WTC11 (cell line): ENCODE measurements at places on chromosomes 3 and 15.

DNA sequence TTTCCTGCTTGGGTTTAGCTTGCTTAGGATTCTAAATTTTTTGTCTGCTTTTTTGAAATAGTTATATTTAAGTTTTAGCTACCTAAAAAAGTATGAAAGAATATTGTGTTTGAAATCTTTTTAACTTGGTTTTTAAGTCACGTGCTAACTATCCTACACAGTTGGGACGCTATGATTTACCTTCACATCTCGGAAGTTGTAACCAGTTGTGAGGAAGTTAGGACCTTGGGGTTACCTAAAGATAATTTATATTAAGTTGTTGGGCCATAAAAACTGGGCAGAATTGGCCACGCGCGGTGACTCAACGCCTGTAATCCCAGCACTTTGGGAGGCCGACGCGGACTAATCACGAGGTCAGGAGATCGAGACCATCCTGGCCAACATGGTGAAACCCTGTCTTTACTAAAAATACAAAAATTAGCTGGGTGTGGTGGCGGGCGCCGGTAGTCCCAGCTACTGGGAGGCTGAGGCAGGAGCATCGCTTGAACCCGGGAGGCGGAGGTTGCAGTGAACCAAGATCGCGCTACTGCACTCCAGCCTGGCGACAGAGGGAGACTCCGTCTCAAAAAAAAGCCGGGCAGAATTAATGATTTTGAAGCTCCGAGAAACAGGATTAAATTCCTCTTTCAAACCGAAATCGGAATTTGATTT is 1.0 kb downstream of the ZFAND6 start:
- no peak for DNase-seq

DNA sequence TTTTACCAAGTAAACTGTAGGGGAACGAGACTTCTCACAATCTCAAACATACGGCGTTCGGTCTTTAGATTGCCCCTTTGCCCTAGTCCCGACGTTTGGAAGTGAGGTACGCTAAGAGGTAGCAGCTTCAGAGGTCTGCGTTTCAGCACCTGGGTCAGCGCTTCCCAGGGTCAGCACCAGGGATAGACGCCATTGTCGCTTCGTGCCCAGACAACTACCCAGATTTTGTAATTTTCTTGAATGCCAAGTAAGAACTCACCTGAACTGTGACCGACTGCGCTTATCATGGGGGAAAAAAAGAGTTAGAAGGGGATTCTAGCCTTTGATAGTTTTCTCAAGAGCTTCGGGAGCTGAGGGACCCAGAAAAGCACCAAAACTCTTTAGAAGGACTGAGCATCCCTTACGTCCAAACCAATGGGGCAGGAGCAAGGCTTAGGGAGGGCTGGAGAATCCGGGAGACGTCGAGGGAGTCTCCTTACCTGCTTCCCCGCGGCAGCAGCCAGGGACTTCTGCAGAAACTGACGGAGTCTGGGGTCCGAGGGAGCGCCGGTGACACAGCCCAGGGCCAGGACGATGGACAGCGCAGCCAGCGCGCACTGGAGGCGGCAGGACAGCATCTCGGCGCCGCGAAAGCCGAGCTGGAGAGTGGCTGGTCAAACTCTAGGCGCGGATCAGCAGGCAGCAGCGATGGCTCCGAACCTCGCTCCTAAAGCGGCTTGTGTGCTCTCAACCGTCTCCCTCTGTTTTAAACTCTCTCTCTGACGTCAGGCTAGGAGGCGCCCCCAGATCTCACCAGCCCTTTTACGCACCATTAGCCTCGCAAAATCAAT is at the start of gene SST:
SST (minus strand) TSS at position 720 of the 830 bp plus-strand sequence; CDS start at position 617, 103 bp downstream.
- DNase-seq, result peak; percentile 90

- no peak for DNase-seq
Measured at GRCh38 chr3:114839476-114839875, 307.6 kb downstream of the ZBTB20 start.

GRCh38 chr3:23710555-23710954 is 95.2 kb upstream of the UBE2E1 start:
- DNase-seq, result peak; percentile 47

GRCh38 chr15:69734699-69735098 is 282.1 kb downstream of the RPLP1 start:
- DNase-seq, result no peak

- no peak for DNase-seq
Measured at GRCh38 chr3:121747976-121748375, 1.6 kb downstream of the GOLGB1 start.

DNA sequence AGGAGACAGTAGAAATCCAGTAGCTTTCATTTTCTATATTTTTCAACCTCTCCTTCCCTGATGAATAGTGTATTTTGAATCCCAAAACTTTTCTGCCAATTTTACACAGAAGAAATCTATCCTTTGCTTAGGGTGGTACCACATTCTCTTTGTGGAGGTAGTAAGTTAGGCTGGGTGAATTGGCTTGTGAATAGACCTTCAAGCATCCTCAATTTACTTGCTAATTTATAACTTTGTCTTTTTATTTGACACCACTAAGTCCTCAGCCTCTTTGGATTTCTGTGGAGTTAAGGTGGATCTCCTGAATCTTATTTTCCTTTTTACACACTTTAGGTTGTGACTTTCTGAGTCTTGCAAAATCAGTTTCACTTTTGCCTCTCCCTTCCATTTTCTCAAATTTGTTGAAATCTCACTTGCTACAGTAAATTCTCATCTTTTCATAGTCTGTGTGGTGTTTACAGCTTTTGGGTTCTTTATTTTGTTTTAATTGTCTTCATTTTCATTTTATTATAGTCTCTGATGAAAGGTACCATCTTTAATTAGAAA is 5.7 kb upstream of the PLSCR1 start:
- DNase-seq, result no peak

DNA sequence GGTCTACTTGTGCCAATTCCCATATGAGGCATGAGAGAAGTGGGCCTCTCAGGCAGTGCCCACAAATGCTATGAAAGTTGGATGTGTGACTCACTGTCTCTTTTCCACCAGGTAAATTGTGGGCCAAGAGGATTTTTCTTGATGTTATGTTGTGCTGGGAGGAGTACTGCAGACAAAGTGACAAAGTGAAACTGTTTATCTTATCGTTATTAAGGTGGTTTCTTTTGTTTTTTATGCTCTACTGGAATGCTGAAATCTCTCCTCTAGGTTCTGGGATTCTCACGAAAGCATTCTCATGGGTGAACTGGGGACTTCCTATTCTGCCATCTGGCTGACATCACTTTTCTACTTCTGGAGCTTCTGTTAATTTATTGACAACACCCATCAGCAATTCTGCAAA is 919.6 kb upstream of the EPHA6 start:
- no peak for DNase-seq

DNA sequence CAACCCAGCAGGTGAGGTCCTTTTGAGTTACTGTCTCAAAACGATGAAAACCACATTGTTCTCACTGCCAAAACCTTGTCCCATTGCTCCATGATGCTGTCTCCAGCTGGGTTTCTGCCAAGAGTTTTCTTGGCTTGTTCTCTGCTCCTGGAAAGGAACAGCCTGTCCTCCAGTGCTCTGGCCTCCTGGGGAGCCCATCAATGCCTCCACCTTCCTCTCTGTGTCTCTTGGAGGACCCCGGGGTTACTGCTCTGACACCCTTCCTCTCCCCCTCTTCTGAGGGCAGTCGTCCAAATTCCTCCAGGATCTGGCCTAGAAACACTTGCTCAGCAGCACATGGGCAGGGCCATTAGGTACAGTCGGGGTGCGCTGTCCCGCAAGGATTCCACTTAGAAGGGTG is 63.9 kb upstream of the RGMA start:
- no peak for DNase-seq

DNA sequence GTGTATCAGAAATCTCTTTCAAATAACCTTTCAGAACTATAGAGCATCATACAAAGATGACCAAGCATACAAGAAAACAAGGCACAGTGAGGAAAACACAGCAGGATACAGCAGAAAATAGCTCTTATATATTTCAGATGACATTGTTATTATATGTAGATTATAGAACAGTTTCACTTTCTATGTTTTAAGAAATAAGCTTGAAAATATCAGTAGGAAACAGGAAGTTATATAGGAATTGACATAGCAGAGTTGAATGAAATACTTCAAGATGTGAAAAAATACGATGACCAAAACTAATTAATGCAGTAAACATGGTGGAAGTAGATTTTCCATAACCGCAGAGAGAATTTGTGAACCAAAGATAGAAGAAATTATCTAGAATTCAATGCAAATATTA is 75.2 kb downstream of the LYSMD4 start:
- no peak for DNase-seq

DNA sequence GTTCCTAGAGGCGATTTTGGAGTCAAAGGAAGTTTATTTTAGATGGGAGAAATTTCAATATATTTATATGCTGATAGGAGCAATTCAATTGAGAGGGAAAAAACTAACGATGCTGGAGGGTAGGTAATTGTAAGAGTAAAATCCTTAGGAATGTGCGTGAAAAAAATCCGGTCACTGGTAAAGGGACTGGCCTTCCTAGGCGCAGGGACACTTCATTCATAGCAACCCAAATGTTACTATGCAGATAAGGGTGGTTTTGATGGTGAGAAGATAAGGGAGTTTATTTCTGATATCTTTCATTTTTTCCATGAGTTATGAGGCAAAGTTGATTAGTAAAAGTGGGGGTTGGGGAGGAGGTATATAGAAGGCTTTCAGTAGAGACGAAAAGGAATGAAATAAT is 1.1 kb upstream of the PIAS1 start:
- no peak for DNase-seq

DNA sequence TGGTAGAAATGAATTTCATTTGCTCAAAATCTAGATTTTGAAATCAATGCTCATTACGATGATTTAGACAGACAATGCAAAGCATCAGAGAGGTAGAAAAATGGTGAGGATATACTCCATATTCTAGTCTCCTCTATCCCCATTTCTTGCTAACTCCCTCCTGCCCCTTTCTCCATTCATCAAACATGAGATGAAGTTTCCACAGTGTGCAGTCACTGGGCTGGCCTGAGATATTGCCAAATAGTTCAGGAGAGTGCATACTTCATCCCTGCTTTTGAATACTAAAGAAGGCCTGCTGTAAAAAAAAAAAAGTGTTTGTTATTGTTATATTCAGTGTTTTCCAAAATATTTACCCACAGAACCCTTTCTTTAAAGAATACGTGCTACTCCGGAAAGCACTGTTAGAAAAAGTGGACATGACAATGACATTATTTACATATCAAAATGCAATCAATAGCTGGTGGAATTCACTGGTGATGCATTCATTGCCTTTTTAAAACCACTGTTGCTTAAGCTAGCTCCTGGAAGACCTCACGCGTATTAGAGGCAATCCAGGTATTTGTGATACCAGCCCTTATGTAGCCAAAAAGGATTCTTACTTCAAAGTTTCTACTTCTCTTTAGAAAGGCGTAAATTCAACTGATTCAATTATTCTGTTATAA is 247.6 kb upstream of the SOX2 start:
- no peak for DNase-seq

GRCh38 chr3:49513494-49514124 is 40.7 kb upstream of the BSN start:
- DNase-seq, result no peak

GRCh38 chr3:143201045-143201444 is 81.5 kb downstream of the CHST2 start:
- no peak for DNase-seq

DNA sequence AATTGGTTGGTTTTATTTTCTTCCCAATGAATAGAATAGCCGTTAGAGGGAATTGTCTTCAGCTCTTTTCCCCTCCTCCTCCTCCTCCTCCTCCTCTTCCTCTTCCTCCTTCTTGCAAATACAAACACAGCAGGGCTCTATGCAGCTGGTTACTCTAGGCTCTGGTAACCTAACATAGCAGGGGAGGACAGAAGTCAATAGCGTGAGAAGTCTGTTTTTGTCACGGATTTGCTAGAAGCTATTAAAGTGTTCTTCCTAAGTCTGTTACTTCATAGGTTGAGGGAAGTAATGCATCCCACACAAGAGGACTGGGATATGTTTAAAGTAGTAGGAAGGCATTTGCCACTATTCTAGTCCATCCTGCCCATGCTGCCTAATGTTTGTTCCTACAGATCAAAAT is 374.7 kb upstream of the TPRG1 start:
- no peak for DNase-seq

- no peak for DNase-seq
Measured at GRCh38 chr15:67946701-67947100, 106.9 kb upstream of the RNU6-1 start.

DNA sequence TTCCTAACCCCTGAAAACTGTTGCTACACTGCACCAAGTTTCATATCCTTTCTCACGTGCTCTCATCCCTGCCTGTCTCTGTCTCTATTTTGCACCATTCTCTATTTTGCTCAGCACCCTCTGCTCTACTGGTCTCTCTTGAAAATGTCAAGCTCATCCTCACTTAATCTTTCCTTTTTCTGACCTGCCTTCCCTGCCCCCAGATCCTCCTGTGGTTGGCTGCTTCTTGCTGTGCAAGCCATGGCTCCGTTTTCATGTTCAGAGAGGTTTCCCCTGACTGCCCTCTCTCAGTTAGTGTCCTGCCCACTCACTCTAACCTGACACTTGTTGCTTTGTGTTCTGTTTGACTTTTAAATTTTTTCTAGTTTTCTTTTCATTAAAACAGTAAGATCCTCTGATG is 6.0 kb downstream of the CCDC174 start:
- DNase-seq, result no peak

- no peak for DNase-seq
Measured at GRCh38 chr3:190301591-190301990, 20.7 kb downstream of the CLDN1 start.

DNA sequence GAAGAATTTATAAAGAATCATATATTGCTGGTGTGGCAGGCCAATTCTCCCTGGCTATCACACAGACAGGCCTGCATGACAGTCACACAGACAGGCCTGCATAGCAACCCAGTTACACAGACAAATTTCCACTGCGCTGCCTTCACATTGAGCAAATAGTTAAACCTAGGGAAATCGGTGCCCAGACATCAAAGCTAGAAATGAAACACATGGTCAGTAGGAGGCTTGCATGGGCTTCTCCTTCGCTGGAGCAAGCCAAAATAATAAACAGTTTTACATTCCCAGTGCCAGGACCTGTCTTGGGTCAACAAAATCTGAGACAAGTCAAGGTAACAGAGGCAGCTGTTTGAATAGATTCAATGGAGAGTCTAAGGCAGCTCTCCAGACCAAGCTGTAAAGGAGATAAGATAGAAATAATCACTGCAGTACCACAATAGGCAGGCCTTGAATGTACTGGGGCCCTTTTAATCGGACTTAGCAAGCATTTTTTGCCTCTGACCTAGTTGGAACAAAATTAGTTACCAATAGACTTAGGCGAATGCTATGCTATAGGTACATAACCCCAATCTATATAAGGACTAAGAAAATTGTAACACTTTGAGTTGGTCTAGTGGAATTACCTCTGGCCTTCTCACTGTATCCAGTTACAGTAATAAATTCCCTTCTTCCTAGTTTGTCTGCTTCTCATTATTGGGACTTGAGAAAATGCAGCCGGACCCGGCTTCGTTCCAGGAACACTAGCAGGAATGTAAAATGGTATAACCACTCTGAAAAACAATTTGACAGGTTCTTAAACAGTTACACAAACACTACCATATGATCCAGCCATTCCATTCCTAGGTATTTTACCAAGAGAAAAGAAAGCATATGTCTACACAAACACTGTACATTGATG is 274.7 kb upstream of the UBE2E2 start:
- no peak for DNase-seq

DNA sequence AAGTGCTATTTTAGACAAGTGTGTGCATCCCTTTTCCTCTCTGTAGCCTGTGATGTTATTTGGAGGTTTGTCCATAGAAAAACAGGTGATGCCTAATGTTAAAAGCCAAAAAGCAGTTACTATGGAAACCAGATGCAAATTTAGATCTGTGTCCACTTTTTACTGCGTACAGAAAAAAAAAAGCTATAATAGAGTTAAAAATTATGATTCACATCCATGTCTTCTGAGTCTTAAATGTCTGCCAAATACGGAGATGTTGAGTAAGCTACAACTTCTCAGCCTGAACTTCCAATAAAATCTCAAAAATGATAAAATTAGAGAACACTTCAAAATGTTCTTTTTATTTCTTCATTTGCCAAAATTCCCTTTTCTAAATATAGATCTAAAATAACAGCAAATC is 74.2 kb upstream of the GAP43 start:
- DNase-seq, result no peak
